ENCODE measurements at places on chromosomes 1 and 21.

- peak; percentile 74 for DNase-seq
Measured at GRCh38 chr21:43340491-43341377, 86.2 kb downstream of the SIK1 start.

- DNase-seq = no peak
Measured at GRCh38 chr1:40638097-40639036, 27.1 kb downstream of the RIMS3 start.

GRCh38 chr1:175493321-175494010, 249.9 kb downstream of the TNR start:
- DNase-seq = no peak

DNA sequence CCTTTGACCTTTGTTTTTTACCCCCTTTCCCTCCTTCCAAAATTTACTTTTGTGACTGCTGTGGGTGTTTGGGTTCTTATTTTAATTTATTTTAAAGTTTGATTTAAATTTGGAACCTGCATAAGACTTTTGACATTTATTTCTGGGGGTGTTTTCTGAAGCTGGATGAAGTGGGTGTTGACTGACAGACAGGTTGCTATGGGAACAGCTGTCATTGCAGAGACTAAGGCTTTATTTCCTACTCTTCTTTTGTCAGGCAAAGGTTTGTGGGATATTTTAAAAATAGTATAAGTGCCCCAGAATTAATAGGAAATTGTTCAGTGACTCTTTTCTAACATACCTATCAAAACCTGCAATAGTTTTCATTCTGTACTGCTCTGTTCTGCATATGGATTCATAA, 290.8 kb upstream of the ESRRG start:
- no peak for DNase-seq

- DNase-seq = no peak
Measured at GRCh38 chr1:159239551-159240220, 35.0 kb downstream of the ACKR1 start.

DNA sequence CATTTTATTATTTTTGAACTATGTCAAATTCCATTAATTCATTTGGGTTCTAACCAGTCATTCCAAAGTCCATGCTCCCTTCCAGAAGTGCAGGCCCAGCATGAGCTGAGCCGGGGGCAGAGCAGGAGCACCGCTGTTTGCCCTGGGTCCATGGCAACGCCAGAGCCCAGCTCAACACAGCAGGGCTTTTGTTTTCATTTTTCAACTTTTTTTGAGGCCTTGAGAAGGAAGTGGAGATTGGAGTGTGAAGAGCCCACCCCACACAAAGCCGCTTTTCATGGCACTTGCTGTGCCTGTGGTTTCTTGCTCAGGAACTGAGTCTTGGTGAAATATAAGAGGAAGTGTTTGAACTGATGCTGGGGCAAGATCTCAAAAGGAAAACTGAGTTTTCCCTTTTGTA, 13.2 kb upstream of the PRMT2 start:
- peak; percentile 59 for DNase-seq

- no peak for DNase-seq
Measured at GRCh38 chr1:47523835-47524215, 86.0 kb downstream of the FOXD2 start.

DNA sequence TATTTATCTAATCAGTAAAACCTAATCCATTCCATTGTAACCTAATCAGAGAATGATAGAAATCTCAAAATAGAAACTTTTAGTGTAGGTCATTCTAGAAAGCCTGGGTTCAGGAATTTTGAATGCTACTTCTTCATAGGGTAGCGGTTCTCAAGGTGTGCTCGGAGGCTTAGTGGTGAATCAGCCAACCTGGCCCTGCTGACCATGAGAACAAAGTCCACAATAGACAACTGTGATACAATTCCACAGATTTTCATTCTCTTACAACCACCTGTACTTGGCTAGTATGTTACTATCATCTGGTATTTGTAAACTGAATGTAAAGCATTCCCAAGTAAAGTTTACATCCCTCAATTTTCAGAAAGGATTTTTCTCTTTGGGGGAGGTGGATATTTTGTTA, 7.5 kb upstream of the PUM1 start:
- DNase-seq = no peak

DNA sequence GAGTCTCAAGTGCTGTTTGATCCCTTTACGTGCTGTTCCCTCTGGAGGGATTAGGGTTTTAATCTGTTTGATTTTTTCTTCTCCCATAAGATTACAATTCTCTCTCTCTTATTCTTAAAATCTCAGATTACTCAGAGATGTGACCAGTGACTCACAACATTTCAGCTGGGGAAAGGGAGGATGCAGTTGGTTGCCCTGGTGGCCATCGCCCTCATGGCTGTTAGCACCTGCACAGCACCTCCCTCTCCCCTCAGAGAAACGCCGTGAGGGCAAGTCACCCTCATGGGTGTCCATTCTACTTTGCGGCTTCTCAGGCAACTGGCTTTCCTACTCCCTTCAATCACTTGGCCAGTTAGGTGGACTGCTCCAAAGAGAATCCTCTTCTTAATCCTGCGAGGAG, 42.4 kb upstream of the KCNA3 start:
- DNase-seq = no peak

GRCh38 chr1:109721042-109721441, 9.0 kb downstream of the GSTM5 start:
- DNase-seq = no peak

DNA sequence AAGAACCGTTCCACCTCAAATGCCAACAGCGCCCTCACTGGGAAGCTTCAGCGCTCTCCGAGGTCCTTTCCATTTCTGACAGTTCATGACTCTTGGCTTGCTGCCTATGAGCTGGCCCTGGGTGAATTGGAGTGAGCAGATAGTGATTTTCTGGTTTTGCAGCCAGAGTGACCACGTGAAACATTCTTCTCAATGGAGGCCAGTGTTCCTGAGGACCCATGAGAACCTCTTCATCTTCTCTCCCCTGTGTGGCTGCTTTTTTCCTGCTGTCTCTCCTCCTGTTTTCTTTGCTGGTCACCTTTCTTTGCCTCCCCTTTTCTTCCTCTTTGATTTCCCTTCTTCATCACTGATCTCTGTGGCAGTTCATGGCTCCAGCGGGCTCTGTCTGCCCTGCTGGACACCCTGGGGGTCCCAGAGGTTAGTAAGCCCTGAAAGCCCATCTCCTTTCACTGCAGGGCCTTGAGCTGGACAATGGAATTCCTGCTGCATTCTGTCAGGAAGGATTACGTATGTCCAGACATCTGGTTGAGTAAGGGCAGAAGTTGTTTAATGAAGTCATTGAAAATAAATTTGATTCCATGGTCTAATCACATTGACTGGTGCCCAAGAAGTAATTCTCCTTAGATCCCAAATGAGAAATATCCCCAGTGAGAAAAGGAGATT, 29.9 kb downstream of the VASH2 start:
- no peak for DNase-seq

DNA sequence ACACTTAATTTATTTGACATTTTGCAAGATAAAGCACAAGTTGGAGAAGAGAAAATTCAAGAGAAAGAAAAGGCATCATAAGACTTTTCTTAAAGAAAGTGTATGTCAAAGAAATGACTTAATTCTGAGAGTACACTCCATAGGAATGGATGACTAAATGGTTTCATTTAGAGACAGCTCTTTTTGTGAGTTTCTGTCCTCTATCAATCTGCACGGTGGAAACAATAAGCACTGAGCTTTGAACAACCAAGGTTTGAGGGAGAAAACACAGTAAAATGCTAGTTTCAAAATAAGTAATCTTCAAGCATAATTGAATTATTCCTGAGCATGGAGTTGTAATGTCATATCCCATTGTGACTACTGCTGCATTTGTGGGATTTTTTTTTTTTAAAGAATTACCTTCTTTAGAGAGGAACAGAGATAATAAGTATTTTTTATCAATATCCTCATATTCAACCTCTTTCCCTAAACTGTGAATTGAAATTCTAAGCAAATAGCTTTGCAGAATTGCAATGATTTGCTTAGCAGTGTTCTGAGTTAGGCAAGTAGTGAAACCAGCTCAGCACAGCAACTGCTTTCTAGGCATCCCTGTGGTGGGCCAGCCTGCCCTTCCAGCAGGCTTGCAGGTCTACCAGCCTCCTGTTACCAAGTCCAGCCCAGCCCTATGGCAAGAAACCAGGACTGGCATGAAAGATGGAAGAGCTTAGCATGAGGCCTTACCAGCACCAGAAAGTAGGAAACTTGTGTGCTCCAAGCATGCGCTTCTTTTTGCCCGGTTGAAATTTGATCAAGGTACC, 38.2 kb downstream of the KCNJ6 start:
- DNase-seq = no peak

DNA sequence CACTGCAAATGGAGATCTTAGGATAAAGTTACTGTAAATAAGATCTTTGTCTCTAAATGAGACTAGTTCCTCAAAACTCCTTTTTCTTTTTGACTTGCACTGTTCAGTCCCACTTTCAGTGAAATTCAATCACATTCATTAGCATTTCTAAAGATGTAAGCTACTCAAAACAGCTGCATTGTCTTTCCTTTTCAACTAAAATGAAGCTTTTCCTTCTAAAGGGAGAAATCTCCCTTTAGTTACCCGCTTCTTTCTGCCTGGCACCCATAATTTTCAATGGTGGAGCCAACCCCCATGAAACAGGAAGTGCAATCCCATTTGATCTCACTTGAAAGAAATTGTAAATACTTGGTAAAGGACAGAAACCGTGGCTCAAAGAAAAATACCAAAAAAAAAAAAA, 387.4 kb upstream of the PKN2 start:
- no peak for DNase-seq

GRCh38 chr1:91697416-91697815, 188.5 kb downstream of the TGFBR3 start:
- DNase-seq = no peak

DNA sequence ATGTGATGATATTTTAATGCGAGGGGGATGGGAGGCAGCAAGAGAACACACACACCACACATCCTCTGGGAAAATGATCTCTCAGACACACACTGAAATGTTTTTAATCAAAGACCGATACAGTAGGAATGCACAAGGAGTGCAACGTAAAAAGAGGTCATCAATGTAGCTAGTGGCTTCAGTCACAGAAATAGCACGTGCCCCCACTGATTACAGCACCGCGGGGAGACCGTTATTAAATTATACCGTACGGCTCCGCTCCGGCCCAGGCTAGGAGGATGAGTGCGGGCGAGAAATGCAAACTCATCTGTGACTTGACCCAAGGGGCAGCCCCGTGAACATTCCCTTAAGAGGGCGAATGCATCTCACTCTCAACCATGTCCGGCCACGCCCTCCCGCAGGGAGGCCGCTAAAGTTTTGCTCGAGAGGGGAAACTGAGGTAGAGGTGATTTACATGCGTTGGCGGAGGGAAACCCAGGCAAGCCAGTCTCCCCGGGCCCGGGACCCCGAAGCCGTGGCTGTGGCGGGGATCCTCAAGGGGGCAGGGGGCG, 552 bp downstream of the UBR4 start:
- peak; percentile 14 for DNase-seq

Measured in head of caudate nucleus (tissue), 42 donors.